Psoas muscle (tissue), 8 donors: ENCODE measurements at places on chromosomes 6 and 20.

DNA sequence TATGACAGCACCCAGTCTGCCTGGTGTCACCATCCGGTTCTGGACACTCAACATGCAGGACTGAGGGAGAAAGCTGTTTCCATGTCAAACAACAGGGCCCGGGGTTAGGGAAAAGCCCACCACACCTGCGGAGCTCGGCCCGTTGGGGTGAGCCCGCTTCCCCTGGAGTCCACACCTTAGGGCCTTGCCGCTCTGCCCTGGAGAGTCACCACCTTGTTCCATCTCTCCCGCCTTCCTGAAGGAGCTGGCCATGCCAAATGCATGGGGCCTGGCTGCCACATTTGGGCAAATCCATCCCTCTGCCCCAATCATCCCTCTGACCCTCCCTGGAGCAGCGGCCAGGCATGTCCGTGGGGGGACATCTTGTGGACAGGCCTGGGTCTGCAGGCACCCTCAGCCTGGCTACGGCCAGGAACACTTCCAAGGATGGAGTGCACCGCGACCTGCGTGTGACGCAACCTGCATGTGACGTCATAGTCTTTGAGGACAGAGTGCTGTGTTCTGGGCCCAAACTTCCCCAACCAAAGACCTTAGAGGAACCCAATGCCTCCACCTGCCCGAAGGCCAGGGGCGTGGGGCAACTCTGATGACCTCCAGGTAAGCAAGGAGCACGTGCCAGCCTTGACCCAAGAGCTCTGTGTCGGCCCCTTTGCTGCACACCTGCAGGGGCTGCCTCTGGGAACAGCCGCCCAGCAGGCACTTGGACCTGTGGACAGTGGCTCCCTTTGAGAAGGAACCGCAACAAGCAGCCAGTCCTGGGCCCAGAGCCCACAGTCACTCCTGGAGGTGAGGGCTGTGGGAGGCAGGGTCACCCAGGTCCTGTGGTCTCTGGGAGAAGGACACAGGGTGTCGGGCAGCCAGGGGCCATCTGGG lies 1.7 kb downstream of the CABLES2 start:
- peak; percentile 78 for DNase-seq

GRCh38 chr6:19554356-19555225 lies 282.6 kb upstream of the ID4 start:
- DNase-seq, result no peak

GRCh38 chr6:20234136-20234535 lies 21.9 kb upstream of the MBOAT1 start:
- DNase-seq, result no peak

DNA sequence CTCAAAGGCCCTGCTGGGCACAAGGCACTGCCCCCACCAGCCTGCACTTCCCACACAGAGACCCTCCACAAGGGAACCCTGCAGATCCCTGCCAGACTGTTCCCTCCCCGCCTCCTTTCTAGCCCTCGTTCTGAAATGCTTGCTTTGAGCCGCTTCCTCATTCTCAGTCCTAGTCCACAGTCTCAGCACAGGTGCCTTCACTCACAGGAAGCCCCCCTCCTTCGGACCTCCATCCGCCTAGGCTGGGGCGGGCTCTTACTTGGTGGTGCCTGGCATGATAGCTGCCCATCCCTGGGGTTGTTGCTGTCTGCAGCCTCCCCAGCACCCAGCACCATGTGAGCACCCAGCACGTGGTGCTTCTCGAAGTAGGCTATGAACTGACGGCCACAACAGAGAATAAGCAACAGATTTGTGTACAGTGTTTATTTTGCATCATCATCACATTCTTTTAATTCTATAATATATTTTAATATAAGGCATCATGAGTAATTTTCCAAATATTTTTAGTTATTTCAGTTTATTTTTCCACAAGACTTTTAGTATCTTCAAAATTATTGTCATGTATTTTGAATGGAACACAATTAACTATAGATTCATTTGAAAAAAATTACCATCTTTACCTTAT lies 12.3 kb downstream of the CST5 start:
- no peak for DNase-seq

DNA sequence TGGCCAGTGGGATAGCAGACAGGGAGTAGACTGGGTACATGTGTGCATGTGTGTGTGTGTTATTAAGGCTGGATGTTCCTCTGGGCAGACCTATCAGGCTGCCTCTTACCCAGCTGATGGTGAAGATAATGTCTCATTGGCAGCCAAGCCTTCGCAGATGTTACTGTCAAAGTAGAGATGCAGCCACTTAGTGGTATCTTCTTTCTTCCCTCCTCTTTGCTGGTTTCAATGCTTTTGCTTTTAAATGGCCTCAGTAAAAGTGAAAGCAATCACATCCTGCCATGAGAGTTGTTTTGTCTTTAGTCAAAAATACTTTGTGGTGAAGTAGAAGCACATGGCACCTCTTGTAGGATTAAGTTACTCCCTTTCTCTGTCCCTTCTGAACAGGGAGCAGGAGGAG lies 57.5 kb downstream of the SNRNP48 start:
- DNase-seq, result no peak

DNA sequence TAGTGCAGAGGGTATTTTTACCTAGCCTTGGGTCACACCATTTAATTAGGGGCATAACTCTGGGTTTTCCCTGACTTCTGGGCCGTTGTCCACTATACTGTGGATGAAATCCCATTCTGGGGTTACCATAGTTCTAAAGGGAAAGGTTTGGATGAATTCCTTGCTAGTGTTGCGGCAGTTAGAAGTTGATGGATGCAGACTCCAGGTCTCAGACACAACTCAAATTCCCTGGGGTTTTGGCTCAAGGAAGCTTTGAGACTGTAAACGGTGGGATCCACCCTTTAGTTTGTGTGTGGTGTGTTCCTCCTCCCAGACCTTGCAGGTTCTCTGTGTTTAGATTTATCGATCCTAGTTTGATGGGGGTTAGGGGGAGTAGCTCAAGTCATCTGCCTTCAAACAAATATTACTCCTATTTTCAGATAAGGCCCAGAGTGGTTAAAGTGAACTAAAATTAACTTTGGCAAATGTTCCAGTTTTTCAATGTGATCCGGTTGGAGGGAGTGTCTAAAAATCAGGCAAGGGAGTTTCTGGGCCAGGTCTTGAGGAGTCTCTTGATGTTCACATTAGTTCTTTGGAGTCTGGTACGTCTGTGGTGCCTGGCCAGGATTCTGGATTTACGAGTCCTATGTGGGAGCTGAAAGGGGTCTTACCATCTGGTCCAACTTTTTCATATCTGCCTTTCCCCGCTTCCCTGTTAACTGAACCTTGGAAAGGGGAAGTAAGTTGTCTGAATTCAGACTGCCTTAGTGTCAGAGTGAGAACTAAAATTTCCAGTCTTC lies 1.5 kb downstream of the RALY start:
- DNase-seq, result no peak

- DNase-seq, result no peak
These were observed 94.0 kb downstream of the SGK1 start for GRCh38 chr6:134223796-134224420.

DNA sequence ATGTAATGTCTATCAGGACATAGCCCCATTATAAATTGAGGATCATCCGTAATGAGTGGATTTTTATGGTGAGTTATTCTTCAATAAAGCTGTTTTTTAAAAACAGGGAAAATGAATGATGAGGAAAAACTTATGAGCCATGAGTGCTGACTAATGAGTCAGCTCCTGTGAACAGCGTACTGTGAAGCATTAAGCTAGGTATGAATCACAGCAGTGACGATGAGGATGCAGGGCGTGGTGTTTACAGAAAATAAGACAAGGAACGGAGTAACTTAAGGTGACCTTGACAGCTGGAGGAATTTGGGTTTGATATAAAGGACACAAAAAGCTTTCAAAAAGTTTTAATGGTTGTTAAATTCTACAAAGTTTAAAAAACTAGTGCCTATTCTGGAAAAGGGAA lies 96.3 kb downstream of the FOXF2 start:
- no peak for DNase-seq

GRCh38 chr6:97059473-97059872 lies 134.9 kb downstream of the KLHL32 start:
- DNase-seq, result no peak

DNA sequence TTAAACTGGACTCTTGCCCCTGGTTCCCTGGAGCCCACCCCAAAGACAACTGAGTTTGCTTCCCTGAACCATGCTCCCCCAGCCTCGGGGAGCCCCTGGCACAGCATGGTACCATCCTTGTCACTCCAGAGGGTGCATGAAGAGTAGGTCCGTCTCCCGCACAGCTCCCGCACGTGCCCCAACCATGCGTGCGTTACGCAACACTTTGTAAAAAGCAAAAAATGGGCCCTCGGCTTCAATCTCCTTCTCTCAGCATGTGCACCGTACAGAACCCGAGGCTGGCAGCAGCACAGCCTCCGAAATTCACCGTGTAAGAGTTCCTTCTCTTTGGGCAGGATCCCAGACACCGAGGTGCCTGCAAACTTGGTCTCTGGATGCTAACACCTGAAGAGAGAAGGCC lies 5.6 kb downstream of the PMEPA1 start:
- DNase-seq, result no peak
